COR-L47 (cell line): ENCODE measurements at places on chromosomes 16 and 17.

DNA sequence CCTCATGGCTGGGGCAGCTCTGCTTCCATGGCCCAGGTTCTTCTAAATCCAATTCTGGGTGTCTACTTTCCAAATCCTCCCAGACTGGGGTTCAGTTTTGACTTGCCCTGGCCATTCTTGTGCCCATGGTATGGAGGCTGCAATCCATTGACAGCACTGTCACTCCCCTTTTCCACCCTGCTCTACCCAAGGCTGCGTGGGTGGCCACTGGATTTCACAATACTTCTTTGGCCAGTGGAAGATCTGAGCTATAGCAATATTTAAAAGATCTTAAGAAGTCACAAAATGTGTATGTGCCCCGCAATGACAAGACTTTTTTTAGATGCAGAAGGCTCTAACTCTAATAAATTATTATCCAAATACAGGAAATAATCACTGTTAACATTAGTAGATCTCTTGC, 329.4 kb upstream of the CCL2 start:
- DNase-seq = no peak

DNA sequence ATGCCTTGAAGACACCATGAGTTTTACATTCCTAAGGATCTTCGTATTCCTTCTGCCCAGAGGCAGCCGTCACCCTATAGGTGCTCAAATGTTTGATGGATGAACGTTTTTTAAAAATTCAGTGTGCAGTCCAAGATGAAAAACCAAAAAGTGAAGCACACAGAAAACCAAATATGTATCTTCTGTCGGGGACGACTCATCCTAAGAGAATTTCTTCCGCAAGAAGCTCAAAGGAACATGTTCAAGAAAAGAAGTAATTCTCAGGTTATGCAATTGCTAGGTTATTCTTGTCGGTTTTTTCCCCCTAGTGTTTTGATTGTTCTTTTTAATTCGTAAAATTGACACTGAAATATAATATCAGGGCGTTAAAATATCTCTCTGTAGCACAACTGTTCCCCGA, 1.4 kb downstream of the CENPV start:
- DNase-seq = no peak

DNA sequence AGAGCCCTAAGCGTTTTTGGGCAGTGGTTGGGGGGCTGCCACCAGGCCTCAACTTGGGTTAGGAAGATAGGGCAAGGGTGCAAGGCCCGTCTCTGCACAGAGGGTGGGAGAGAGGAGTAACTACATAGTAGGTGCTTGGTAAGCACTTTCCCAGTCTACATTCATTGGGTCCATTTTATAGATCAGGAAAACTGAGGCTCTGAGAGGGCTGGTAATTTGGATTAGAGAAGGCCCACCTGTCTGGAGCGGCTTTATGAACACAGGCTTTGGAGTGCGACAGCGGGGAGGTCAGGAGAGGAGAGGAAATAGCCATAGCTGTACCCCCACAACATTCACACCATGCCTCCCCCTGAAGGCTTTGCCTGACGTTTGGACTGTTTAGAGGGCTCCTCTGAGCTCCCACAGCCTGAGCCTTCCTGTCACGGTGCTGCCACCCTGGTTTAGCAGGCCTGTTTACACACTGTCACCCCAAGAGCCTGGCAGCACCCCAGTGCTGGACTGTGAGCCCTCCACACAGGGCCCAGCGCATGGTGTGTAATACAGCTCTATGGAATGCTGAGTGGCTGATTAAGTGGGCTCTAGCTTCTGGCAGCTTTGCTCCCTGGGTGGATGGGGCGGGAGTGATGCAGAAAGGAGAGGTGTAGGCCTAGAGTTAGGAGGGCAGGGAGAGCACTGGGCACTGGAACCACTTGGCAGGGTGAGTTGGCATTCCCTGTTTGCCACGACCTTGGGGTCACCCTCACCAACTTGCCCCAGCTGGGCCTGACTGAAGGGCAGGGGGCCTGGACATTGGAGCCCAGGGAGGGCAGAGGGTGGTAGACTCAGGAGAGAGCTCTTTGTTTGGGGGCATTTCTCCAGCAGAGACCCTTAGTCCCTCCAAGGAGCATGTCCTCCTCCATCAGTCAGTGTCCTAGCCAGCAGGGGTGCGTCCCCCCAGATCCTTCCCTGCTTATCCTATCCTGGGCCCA, 73.7 kb downstream of the RAI1 start:
- DNase-seq = no peak

DNA sequence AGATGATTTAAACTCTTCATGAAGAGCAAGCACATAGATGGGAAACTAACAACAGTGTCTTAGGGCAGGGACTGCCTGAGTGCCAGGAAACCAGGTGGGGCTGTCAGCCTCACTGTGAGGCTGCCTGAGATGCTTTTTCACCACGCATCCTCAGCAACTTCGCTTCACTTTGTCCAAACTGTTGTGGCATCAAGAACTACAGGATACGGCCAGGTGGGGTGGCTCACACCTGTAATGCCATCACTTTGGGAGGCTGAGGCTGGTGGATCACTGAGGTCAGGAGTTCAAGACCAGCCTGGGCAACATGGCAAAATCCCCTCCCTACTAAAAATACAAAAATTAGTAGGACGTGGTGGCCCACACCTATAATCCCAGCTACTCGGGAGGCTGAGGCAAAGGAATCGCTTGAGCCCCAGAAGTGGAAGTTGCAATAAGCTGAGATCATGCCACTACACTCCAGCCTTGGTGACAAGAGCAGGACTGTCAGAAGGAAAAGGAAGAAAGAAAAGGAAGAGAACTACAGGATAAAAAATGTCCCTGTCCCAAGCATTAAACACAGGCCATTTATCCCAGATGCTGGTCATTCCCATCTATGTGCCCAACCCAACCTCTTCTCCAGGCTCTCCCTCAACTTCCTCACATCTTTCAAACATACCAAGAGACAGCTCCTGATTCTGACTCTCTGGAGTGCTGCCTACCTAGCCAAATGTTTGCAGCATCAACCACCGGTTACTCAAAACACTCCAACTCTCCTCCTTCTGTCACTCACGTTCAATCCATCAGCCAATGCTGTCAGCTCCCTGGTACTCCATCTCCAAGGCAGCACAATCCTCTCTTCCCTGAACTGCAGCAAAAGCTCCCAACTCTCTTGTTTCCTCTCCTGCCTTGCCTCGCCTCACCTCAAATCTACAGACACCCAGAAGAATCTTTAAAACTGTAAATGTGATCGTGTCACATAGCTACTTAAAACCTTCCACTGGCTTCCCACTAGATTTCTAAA, 1.6 kb downstream of the EIF4A3 start:
- DNase-seq = no peak

DNA sequence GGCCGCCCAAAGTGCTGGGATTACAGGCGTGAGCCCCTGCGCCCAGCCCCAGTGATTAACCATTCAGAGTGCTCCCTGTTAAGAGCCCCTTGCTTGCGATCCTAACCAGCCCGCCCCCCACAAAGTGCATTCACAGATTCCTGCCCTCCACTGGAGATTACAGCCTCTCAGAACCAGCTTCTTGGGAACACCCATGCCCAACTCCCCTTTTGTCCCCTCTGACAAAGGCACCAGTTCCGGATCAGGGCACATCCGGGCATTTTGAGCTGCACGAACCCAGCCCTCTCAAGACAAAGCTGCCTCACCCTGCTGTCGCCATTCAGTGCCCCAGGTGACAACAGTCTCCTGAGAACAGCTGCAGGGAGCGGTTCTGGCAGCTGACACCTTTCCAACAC, 848 bp upstream of the KRT19 start:
- DNase-seq = peak; percentile 38

DNA sequence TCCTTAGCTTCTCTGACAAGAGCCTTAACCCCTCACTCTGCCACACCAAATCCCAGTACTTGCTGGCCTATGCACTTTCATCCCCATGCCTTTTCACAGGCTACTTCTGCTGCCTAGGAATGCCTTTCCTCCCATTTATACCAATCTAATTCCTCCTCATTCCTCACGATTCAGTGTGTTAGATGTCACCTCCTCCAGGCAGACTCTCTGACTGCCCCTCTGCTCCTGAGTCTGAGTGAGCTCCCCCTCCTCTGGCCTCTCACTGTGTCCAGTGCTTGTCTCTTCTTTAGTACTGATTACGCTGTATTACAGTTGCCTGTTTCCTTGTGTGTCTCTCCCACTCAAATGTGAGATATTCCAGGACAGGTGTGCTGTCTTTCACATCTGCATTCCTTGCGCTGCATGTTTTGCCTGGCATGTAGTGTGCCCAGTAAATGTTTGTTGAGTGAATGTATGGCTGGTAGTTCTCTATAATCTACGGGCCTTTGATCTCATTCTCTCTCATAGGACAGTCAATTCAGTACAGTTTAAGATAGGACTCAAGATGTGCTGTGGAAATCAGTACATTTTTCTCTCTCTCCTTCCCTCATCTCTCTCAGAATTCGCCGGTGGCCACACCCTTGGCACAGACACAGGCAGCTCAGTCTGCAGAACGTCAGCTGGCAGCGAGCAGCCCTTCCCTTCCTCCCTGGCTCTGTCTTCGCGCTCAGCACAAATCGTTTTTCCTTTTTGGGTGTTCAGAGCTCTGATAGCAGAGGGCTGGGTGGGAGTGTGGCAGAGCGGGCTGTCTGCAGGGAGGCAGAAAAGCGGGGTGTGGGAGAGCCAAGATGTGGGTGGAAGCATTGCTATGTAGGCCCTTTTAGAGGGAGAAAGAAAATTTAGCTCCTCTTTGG, 18.5 kb downstream of the ARL4D start:
- peak; percentile 47 for DNase-seq

GRCh38 chr17:71392715-71393567, 727.9 kb upstream of the SOX9 start:
- no peak for DNase-seq

DNA sequence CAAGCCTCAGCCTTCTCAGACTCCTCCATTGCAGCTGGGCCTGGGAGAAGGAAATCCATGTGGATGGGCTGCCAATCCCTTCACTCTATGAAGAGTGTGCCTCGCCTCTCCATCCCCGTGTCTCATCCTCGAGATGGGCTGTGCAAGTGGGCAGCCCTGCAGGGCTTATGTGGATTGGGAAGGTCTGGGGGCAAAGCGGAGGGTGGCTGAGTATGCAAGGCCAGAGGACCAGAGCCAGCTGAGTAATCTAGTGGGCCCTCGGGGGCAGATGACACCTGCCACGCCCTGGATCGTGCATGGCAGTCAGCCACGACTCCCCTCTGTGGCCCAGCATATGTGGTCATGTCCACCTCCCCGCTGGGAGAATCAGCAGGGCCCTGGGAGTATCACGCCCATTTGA, 78.9 kb downstream of the IRX5 start:
- no peak for DNase-seq

GRCh38 chr17:63696381-63696961, 3.5 kb downstream of the LIMD2 start:
- no peak for DNase-seq

GRCh38 chr16:53457670-53458069, 23.4 kb downstream of the RBL2 start:
- no peak for DNase-seq

- peak; percentile 91 for DNase-seq
Measured at GRCh38 chr17:31487648-31488263, 96.3 kb downstream of the RAB11FIP4 start.

GRCh38 chr17:56309897-56310296, 156.6 kb downstream of the ANKFN1 start:
- no peak for DNase-seq

- DNase-seq = no peak
Measured at GRCh38 chr16:2089706-2090480, 42.1 kb downstream of the TSC2 start.
